ENCODE measurements at places on chromosomes 3 and 15.
A peak's percentile ranks its signal among the peaks of the same experiment; 100 is the strongest.

DNA sequence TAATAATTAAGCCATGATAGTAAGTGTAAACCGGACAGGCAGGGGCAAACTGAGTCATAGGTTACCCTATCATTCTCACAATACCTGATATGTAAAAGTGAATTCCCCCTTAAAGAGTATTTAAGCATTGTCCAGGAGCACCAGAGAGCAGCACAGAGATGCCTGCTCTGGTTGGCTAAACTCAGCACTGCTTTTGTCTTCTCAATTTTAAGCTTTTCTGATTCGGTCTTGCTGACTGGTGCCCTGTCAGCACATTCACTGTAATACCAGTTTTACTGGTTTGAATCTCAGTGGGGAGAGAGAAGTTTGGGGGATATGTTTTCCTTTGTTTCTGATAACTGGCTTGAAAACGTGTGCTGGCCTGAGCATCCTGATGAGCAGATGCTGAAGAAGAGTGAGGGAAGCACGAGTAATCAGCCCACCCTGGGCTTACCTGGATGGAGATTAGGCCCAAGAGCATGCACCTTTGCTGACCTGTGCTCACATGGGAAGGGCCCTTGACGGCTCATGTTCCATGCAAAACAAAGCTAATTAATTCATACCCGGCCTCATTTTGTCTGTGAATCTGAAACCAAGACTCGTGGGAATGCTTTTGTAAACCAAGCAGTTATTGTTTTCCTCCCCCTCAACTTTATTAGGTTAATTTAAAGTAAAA is 208.5 kb upstream of the MRPL3 start:
- no peak for DNase-seq

DNA sequence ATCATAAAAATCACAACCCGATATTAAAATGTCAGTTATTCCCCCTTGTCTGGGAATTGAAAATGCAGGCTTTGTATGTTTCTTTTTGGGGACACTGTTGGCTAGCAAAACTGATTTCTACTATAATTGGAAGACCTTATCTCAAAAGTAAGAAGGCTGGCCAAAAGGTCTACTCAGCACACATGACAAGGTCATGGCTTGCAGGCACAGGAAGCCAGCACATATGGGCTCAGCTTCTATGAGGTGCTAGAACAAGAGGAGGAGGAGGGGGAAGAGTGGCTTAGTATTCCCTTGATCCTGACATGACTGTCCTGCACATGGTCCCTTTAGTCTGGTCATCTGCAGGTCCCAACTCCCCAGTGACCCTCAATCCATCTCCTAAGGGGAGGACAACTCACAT is 681.2 kb downstream of the SQOR start:
- no peak for DNase-seq

- no peak for DNase-seq
Measured at GRCh38 chr3:56835650-56836227, 34.0 kb upstream of the ARHGEF3 start.

GRCh38 chr15:99454941-99455788 is 110.6 kb upstream of the MEF2A start:
- peak; percentile 96 for DNase-seq

DNA sequence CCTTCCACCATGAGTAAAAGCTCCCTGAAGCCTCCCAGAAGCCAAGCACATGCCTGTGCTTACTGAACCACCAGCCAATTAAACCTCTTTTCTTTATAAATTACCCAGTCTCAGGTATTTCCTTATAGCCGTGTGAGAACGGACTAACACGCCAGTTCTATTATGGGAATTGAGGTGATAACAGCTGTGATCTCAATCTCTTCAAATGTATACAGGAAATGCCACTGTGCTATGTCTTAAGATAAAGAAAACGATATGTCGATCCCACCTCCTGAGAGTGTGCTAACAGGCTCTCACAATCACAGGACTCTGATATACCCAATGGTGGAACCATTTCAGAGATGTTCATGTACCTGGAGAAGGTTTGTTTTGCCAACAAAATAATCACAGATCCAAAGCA is 26.2 kb downstream of the CHSY1 start:
- no peak for DNase-seq

DNA sequence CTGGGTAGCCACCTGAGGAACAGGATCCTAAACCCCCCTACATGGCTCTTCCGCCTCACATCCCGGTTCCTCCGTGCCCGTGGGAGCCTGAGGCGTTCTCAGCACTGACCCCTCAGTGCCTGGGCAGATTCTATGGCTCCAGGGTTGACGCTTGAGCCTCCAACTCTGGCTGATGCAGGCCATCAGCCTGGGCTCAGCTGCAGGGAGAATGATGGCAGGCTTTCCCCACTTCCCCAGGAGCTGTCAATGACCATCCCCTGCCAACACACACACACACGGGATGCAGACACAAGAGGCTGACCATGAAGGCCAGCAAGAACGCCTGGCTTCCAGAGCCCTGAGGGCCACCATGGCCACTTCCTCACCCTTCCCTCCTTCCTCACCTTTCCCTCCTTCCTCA is 15.8 kb upstream of the IGDCC3 start:
- no peak for DNase-seq

DNA sequence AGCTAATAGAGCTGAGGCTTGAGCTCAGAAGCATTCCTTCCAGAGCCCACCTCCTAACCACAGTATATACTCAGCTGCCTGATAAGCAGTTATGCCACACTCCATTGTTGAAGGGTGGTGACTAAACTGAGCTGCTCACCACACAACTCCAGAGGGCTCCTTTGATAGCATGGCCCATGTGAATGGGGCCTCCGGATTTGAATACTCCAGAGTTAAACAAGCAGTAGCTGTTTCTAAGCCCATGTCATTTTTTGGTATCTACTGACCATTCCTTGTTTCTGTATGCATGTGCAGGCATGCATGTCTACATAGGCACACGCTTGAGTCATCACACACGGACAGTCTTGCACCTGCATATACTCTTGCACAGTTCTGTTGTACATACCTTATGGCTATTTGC is 28.9 kb downstream of the IGSF10 start:
- DNase-seq: no peak

- DNase-seq: no peak
Measured at GRCh38 chr15:30044377-30044776, 38.4 kb upstream of the GOLGA8J start.

- peak; percentile 62 for DNase-seq
Measured at GRCh38 chr15:68578175-68578979, 416 bp upstream of the CORO2B start.

- peak; percentile 81 for DNase-seq
Measured at GRCh38 chr15:99324082-99324620, 72.9 kb downstream of the LRRC28 start.

GRCh38 chr3:151382671-151383070 is 1.9 kb downstream of the P2RY12 start:
- DNase-seq: no peak

- DNase-seq: peak; percentile 57
Measured at GRCh38 chr3:147361454-147362420, 44.6 kb downstream of the ZIC4 start.

DNA sequence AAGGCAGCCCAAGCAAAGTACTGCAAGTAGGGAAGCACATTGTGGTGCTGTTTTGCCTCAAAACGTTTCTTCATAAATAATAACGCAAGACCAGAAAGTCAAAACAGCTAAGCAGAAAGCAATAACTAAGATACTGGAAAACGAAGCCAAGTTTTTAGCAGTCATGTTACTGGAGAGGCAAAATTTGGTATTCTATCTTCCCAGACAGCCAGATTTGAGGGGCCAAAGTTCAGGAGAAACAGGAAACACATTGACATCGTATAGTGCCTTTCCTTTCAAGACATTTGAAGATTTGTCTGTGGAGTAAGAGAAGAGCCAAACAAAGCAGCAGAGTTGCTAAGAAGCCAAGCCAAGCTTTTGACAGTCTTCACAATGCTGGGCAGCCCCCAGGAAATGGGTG is 843.6 kb upstream of the NECTIN3 start:
- no peak for DNase-seq

- no peak for DNase-seq
Measured at GRCh38 chr3:13860001-13860400, 19.9 kb downstream of the WNT7A start.

DNA sequence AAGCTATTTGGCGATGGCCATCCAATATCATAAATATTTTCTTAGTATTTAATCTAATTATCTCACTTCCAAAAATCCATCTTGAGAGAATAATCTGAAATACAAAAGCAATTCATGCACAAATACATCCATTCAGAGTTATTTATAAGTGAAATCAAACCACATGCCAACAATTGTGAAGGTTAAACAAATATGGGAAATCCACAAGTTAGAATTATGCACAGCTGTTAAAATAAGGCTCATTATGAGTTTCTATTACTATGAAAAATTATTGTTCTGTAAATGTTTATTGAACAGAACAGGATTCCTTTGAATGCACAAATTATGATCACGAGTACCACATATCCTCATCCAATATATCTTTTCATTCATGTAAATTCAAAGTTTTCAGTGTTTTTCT is 267.7 kb downstream of the PLOD2 start:
- no peak for DNase-seq

DNA sequence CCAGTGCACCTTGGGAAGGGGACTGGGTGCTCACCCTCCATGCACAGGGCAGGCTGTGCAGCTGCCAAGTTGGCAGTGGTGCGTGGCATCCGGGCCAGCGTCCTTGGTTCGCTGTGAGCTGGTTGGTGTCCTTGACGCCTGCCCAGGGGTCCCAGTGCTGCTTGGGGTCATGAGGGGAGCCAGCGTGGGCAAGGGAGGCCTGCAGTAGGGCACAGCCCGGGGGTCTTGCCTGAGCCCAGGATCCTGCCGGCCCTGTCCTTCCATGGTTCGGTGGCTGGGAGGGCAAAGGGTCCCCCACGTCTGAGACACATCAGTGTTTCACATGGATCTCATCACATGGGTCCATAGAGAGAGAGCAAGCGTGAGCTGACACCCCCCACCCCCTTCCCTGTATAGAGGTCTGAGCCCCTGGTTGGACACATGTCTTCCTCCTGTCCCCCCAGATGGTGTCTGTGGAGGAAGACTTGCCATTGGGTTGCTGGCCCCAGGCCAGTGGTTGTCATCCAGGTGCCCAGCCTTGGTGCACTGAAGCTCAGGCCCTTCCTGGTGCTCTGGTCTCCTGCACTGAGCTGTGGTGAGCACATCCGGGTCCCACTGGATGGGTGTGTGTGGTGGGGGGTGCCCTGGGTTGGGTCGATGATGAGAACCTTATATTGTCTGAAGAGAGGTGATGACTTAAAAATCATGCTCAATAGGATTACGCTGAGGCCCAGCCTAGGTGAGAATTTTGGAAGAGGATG is 232.3 kb downstream of the SNRPN start:
- no peak for DNase-seq

DNA sequence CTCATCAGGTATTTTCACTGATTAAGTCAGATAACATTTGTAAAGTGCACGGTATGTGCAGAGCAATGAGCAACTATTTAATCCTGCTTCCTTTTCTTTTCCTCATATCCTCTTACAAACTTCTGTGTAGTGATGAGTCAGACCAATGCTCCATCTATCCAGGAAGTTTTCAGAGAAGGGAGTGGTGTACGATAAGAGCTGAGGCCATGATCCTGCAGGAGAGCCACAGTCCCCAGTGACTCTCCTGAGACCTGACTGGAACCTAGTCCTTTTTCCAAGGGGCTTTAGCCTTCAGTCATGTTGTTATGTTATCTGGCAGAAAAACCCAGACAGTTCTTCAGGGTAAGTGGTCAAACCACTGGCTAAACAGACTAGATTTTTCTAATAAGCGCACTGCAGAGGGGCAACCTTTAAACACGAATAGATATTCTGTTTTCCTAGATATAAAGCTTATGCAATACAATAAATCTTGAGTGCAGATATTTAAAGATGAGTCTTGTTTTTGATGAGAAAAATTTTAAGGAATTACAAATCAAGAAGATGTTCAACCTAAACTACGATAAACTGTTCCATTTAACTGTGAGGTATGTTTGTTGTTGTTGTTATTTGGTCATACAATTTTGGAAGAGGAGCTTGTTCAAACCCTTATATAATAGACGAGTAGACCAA is 110.5 kb upstream of the RAP2B start:
- peak; percentile 64 for DNase-seq

DNA sequence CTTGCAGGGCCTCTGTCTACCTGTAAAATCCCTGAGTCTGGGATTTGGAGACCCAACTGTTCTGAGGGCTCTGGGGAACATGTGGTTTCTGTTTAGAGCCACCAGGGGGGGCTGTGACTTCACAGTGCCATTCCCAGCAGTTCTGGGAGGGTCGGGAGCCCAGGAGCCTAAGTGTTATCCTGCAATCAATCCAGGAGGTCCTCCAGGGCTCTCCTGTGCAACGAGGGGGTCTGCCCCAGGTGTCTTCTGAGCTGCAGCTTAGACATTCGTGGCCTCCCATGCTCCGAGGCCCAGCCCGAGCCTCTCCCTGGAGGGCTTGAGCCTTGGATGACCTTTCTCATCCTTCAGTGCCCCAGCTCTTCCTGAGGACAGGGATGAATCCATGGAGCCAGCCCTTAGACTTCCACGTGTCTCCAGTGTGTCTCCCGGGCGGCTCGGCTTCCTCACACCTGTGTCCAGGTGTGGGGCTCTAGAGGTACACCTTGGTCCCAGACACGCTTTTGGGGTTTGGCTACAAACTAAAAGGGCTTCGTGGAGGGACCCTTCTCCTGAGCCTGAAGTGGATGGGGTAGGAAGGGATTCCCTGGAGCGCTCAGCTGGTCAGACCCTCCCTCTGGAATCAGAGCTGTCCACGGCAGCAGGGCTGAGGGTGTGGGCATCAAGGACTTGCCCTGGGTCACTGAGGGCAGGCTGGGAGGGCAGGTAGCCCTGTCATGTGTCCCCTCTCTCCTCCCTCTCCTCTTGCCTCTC is 20.3 kb upstream of the ABTB1 start:
- DNase-seq: peak; percentile 71

DNA sequence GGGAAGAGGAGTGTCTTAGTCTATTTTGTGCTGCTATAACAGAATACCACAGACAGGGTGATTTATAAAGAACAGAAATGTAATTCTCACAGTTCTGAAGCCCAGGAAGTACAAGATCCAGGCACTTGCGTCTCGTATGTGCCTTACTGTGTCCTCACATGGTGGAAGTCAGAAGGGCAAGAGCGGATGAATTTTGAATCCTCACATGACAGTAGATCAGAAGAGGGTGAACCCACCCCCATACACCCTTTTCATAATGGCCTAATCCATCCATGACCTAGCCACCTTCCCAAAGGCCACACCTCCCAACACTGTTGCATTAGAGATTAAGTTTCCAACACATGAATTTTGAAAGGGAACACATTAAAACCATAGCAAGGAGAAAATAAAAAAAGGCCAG is 18.7 kb upstream of the ANXA2 start:
- DNase-seq: no peak

- no peak for DNase-seq
Measured at GRCh38 chr3:35602395-35602936, 36.9 kb upstream of the ARPP21 start.

- DNase-seq: no peak
Measured at GRCh38 chr15:100100926-100101325, 240.8 kb downstream of the ADAMTS17 start.

DNA sequence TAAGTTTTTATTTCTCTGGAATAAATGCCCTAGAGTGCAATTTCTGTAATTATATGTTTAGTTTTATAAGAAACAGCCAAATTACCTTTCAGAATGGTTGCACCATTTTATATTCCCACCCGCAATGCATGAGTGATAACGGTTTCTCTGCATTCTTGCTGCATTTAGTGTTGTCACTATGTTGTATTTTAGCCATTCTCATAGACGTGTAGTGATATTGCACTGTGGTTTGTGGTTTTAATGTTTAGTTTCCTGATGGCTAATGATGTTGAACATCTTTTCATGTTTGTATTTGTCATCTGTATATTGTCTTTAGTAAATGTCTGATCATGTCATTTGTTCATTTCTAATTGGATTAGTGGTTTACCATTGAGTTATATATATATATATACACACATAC is 73.0 kb upstream of the GOLIM4 start:
- no peak for DNase-seq
